ENCODE measurements at places on chromosomes 1 and 21. TPM values are rescaled to one million over a fixed set of nuclear protein-coding genes. Genes with fewer than 3 reads are reported as not detected.

- H3K4me3 ChIP-seq = peak overlapping the region; percentile 61
- H3K27ac ChIP-seq = peak overlapping the region; percentile 69
- H3K27me3 ChIP-seq = no peaks in the 10 kb centered on the region
- no peaks in the 10 kb centered on the region for H3K36me3 ChIP-seq
Measured at GRCh38 chr1:85464497-85465098, 361 bp downstream of the DDAH1 start.

FAM177B gene
- not detected for total RNA-seq

- H3K4me1 ChIP-seq = no peaks in the 10 kb centered on the region
- H3K27me3 ChIP-seq = no peaks in the 10 kb centered on the region
- no peaks in the 10 kb centered on the region for H3K36me3 ChIP-seq
- no peak for DNase-seq
- no peak overlapping the region for H3K4me3 ChIP-seq
Measured at GRCh38 chr1:207949571-207950195, 38.8 kb upstream of the CD34 start.

DNA sequence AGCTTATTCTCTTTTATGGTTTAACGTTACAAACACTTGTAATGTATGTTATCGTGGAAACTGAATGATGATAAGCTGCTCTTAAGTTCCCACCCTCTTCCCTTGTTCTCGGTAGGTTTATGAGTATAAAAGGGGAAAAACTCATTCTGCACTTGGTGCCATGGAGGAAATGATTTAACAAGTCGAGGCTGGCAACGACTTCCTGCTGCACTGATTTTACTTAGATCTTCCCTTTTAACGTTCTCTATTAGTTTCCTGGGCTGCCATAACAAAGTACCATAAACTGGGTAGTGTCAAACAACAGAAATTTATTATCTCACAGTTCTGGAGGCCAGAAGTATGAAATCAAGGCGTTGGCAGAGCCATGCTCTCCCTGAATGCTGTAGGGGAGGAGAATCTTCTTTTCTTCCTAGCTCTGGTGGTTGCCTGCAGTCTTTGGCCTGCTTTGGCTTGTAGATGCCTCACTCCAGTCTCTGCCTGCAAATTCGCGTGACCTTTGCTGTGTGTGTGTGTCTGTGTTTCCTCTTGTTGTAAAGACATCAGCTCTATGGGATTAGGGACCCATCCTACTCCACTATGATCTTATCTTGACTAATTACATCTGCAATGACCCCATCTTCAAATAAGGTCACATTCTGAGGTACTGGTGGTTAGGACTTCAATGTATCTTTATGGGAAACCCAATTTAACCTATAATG, 26.3 kb downstream of the HUNK start:
- no peak overlapping the region for H3K4me3 ChIP-seq
- H3K27me3 ChIP-seq = no peaks in the 10 kb centered on the region
- no peaks in the 10 kb centered on the region for H3K4me1 ChIP-seq

- no peaks in the 10 kb centered on the region for H3K36me3 ChIP-seq
- H3K4me3 ChIP-seq = no peak overlapping the region
- no peak for DNase-seq
- H3K27me3 ChIP-seq = no peaks in the 10 kb centered on the region
- H3K4me1 ChIP-seq = peaks cover 23% of the 10 kb centered on the region
Measured at GRCh38 chr1:159917533-159918351, 7.6 kb downstream of the TAGLN2 start.

PGLYRP4 gene
- total RNA-seq = not detected

GRCh38 chr1:58670181-58670580, 29.7 kb downstream of the MYSM1 start:
- no peak for DNase-seq
- H3K4me3 ChIP-seq = no peak overlapping the region
- no peaks in the 10 kb centered on the region for H3K4me1 ChIP-seq
- H3K36me3 ChIP-seq = peaks cover 74% of the 10 kb centered on the region
- no peak overlapping the region for H3K27ac ChIP-seq
- no peaks in the 10 kb centered on the region for H3K27me3 ChIP-seq

- no peak for DNase-seq
- H3K27ac ChIP-seq = no peak overlapping the region
- no peaks in the 10 kb centered on the region for H3K27me3 ChIP-seq
- H3K4me1 ChIP-seq = no peaks in the 10 kb centered on the region
Measured at GRCh38 chr1:43531906-43532584, 1.4 kb downstream of the PTPRF start.

- no peak for DNase-seq
- H3K36me3 ChIP-seq = no peaks in the 10 kb centered on the region
- H3K4me1 ChIP-seq = no peaks in the 10 kb centered on the region
Measured at GRCh38 chr1:48246727-48247126, 24.2 kb downstream of the SLC5A9 start.

FAM72C gene
- not detected for total RNA-seq

DNA sequence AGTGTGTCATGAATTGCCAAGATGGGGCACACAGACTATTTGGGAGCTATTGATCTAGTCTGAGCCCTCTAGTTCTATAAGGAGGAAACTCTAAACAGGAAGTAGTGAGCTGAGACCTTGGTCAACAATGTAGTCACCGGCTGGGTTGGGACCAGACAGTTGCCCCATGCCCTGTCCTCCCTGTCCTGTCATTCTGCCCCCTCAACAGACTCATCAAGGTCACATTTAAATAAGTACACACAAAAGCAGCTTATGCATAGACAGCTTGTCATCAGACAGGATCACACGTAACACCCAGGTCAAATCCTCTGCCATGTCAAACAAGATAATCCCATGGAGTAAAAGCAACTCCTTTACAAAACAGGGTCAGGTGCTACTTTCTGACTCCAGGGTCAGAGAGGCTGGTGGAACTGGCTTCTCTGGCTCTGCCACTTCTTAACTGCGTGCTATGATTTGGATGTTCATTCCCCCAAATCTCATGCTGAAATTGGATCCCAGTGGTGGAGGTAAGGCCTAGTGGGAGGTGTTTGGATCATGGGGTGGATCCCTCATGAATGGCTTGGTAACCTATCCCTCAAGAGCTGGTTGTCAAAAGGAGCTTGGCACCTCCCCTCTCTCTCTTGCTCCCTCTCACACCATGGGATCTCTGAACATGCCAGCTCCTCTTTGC, 128.9 kb downstream of the HIVEP3 start:
- no peaks in the 10 kb centered on the region for H3K4me1 ChIP-seq
- no peak for DNase-seq
- H3K27ac ChIP-seq = no peak overlapping the region
- H3K36me3 ChIP-seq = no peaks in the 10 kb centered on the region
- no peaks in the 10 kb centered on the region for H3K27me3 ChIP-seq
- no peak overlapping the region for H3K4me3 ChIP-seq

CFAP141 gene
- not detected for total RNA-seq

UBL4B gene
- total RNA-seq = 0.16 TPM

GRCh38 chr1:81446000-81446669, 354.6 kb upstream of the ADGRL2 start:
- H3K4me3 ChIP-seq = no peak overlapping the region
- no peak overlapping the region for H3K27ac ChIP-seq
- no peaks in the 10 kb centered on the region for H3K4me1 ChIP-seq
- no peak for DNase-seq

DNA sequence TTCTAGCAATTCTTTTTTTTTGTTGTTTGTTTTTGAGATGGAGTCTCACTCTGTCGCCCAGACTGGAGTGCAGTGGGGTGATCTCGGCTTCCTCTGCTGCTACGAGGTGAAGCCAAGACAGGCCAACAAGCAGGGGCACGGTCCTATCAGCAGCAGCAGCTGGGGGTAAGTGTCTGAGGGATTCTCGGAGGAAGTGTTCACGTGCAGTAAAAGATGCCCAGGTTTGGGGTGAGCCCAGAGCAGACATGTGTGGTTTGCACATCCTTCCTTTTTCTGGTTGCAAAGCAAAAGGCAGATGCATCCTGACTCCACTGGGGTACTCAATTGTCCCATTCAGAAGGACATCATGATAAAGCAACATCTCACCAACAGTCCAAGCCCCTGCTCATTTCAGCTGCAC, 27.7 kb downstream of the PIGP start:
- no peaks in the 10 kb centered on the region for H3K4me1 ChIP-seq
- H3K4me3 ChIP-seq = no peak overlapping the region
- no peaks in the 10 kb centered on the region for H3K27me3 ChIP-seq
- no peak for DNase-seq
- H3K27ac ChIP-seq = no peak overlapping the region

ARV1 gene
- total RNA-seq = 8.3 TPM

- DNase-seq = no peak
- H3K36me3 ChIP-seq = no peaks in the 10 kb centered on the region
- no peaks in the 10 kb centered on the region for H3K27me3 ChIP-seq
Measured at GRCh38 chr1:14255711-14256110, 342.8 kb upstream of the KAZN start.

- H3K27ac ChIP-seq = no peak overlapping the region
- no peaks in the 10 kb centered on the region for H3K36me3 ChIP-seq
- H3K4me1 ChIP-seq = no peaks in the 10 kb centered on the region
- no peak for DNase-seq
- no peaks in the 10 kb centered on the region for H3K27me3 ChIP-seq
- no peak overlapping the region for H3K4me3 ChIP-seq
Measured at GRCh38 chr1:241443561-241443960, 76.0 kb downstream of the FH start.

GRCh38 chr1:214581785-214582184, 21.2 kb upstream of the CENPF start:
- DNase-seq = peak; percentile 54
- H3K27me3 ChIP-seq = no peaks in the 10 kb centered on the region
- H3K27ac ChIP-seq = peak overlapping the region; percentile 30
- H3K36me3 ChIP-seq = no peaks in the 10 kb centered on the region
- H3K4me3 ChIP-seq = no peak overlapping the region

DNA sequence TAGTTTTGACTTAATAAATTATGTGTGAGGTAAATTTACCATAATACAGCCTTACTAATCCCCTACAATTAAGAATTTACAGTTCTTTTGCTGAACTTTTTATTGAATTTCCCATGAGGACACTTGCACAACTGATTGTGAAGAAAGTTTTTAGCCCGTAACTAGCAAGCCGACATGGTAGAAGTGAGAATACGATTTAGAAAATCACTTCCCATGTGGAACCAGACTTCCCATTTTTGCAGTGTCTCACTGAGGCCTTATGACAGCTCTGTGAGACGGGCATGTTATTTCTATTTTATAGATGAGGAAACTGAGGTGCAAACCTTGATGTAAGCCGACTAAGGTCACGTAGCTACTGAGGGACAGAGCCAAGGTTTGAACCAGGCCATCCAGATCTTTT, 32.5 kb upstream of the LMO4 start:
- no peaks in the 10 kb centered on the region for H3K4me1 ChIP-seq
- no peak overlapping the region for H3K27ac ChIP-seq
- no peaks in the 10 kb centered on the region for H3K27me3 ChIP-seq
- DNase-seq = no peak
- no peak overlapping the region for H3K4me3 ChIP-seq

PSMA5 gene
- total RNA-seq = 79.9 TPM

THRAP3 gene
- 174 TPM for total RNA-seq

DNA sequence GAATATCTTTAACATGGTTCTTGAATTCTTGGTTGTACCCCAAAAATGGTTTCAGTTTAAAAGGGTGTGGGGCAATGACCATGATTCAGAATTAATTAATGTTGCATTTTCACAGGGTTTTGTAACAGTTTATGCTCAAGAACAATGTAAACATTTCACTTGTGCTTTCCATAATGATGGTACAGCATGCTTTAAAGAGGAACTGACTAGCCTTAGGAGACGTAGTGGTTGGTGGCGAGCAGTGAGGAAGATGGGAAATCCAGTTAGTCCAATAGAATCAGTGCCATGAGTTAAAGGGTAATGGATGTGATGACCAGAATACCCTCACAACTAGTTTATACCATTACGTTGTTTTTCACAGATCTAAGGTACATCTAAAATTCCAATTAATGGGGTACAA, 138.0 kb downstream of the HS2ST1 start:
- no peaks in the 10 kb centered on the region for H3K27me3 ChIP-seq
- no peaks in the 10 kb centered on the region for H3K36me3 ChIP-seq
- no peaks in the 10 kb centered on the region for H3K4me1 ChIP-seq
- no peak overlapping the region for H3K4me3 ChIP-seq
- H3K27ac ChIP-seq = no peak overlapping the region

C1orf21 gene
- 106 TPM for total RNA-seq

DNA sequence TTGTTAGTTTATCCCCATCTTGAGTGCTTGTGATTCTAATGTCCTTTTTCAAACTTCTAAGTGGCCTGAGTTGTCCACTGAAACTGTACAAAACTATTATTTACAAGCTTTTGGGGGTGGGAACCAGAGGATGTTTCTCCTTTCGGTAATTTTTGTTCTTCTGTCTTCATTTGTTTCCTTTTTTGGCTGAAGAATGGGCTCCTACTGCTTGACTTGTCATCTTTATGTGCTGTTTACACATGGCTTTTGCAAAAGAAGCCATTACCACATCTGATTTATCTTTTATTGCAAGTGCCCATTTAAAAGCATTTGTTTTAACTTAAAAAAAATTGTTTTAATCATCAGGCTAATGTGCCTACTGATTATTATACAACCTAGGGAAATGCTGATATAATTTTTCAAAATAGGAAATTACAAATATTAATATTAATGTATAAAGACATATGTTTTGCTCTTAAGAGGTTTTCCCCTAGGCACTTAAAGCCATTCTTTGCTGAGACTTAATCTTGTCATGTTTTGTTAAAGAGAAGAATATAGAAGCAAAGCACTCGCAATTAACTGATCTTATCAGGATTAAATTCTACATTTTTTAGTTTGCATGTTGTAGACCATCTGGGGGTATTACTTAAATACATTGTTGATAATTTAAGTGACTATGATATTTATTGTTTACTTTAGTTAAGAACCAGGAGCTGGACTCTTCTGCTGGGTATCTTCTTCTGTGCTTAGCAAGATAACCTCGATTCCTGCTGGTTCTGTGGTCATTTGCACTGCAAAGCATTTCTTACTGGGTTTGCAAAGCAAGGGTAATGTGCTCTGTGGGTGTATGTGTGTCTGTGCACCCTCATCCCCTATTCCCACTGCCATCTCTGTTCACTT, 40.1 kb downstream of the TMEM200B start:
- no peak for DNase-seq
- H3K4me3 ChIP-seq = no peak overlapping the region
- H3K4me1 ChIP-seq = no peaks in the 10 kb centered on the region
- H3K27ac ChIP-seq = no peak overlapping the region
- no peaks in the 10 kb centered on the region for H3K27me3 ChIP-seq

GRCh38 chr1:59043796-59044195, 253.1 kb upstream of the FGGY start:
- H3K27me3 ChIP-seq = no peaks in the 10 kb centered on the region
- no peak overlapping the region for H3K4me3 ChIP-seq
- peak overlapping the region; percentile 64 for H3K27ac ChIP-seq
- peaks cover 17% of the 10 kb centered on the region for H3K4me1 ChIP-seq
- DNase-seq = peak; percentile 87

SPATA6 gene
- total RNA-seq = 3.1 TPM
